ENCODE measurements at places on chromosomes 11 and 22.

DNA sequence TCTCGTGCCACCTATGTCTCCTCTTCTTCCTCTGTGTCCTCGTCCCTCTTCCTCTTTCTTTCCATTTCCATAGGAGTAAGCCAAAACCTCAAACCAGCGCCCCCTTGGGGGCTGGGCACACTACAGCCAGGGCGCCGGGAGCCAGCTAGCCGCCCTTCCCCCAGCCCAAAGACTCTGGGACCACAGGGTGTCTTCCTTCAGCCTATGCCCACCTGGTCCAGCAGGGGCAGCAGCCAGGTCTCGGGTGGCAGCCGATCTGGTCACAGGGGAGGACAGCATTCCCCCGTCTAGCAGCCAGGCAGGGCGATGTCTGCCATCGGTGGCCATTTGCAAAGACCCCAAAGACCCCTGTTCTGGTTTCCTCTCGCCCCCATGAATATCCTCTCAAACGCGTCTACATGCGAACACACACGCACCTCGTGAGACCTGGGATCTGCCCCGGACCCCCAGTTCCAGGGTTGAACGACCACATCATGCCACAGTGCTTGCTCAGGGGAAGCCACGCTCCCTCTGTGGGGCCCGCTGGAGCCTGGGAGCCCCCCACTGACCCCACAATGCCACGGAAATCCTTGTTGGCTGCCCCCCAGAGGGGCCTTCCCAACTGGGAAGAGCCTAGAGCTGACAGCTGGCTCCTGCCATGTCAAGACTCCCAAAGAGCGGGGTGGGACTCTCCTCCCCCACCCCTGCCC lies 546.0 kb upstream of the CCDC179 start:
- no peak for DNase-seq

GRCh38 chr22:50035131-50035881 lies 22.7 kb upstream of the IL17REL start:
- no peak for DNase-seq

DNA sequence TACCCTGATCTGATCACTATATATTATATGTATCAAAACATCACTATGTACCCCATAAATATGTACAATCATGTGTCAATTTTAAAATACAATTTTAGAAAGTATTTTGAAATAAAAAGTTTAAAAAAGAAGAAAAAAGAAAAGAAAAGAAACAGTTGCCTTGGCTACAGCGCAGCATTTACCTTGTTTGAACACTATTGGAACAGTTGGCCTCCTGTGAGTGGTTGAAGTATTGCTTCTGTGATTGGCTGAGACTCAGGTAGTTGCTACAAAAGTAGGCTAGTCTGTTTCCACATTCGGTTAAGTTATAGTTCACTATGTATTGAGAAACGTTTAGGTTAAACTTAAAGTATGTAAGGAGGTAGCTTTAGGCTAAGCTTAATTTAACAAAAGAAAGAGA lies 7.9 kb upstream of the DTX4 start:
- no peak for DNase-seq

- no peak for DNase-seq
These were observed 2.8 kb upstream of the BCO2 start for GRCh38 chr11:112172362-112172994.

DNA sequence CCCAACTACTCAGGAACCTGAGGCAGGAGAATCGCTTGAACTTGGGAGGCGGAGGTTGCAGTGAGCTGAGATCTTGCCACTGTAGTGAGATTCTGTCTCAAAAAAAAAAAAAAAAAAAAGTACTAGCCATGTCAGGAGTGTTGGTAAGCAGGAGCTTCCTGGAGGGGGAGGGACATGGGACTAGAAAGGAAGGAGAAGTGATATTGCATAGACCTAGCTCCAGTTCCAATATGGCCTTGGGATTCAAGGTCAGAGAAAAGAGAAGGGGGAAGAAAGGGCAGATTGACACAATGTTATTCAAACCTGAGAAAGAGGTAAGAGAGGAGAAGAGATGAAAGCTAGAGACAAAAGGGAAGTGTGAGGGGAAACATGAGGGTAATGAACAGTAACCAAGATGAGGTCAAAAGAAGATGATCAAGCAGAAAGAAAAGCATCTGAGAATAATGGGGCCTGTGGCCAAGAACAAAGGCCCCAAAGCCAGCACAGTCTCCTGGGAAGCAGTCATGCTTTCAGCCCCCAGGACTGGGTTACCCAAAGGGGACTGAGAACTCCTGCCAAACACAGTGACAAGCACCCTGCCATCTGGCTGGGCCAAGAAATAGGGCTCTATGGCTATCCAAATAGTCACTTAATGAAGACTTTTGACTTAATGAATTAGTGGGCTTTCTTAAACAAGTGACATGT lies 51.7 kb upstream of the FTH1 start:
- DNase-seq = no peak

DNA sequence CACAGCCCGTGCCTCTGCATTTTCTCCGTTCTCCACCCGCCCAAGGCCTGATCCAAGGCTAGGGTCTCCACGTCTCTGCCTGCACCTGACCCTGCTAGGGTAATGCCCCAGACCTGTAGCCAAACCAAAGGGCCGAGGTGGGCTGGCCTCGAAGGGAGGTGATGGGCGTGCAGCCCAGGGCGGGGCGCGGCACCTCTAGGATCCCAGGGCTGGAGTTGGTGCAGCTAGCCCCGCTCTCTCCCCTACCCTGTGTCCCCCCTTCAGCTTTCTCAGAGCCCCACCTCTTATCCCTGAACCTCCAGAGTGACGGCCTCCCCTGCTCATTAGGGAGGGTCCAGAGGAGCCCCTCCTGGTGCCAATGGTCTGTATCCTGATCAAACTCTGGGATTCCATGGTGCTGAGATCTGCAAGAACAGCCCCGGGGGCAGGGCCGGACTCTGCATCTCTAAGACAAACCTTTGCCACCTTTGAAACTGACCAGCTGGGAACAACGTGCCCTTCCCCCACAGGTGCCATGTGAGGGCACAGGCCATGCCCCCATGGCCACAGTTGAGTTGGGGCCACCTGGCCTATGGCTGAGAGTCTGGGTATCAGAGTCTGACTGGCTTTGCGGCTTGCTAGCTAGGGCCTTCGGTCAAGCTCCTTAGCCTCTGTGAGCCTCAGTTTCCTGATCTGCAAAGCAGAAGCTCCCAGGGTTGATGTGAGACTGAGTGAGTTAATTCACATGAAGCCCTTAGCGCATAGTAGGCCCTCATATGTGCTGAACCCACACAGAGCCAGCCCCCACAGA lies 23.1 kb upstream of the CBX7 start:
- DNase-seq = no peak

GRCh38 chr22:40310081-40310767 lies 36.1 kb upstream of the ADSL start:
- DNase-seq = no peak

DNA sequence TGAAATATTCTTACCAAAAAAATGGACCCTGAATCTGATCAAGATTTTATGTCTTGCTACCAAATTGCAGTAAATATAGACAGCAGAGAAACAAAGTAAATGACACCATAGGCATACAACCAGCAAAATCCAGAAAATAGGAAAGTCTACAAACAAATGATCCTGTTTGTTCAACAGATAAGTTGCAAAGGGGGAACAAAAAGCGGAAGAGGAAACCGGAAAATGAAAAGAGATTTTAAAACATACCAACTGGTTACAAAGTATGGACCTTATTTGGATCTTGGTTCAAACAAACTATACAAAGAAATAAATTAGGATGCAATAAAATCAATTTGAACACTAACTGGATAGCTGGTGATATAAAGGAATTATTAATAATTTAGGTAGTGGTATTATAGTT lies 92.0 kb downstream of the TMPRSS5 start:
- no peak for DNase-seq

- DNase-seq = no peak
These were observed 552.9 kb downstream of the NTM start for GRCh38 chr11:131923309-131923708.

GRCh38 chr22:39351689-39352214 lies 2.0 kb downstream of the SYNGR1 start:
- no peak for DNase-seq

DNA sequence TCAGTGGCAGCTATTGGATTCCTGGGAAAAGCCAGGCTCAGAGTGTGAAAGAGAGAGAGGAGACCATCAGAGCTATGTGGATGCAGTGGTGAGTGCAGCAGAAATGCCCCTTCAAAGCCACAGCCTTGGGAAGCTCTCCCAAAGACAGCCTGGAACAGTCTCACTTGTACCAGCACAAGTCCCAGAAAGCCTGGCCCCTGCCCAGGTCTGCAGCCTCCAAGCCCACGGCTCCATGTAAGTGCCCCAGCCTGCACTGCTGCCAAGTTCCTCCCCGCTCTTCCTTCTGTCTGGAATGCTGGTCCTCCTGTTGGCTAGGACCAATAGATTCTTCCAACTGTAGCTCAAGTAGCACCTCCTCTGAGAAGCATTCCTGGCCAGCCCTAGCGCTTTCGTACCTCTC lies 539.7 kb downstream of the MIAT start:
- no peak for DNase-seq

- DNase-seq = no peak
These were observed 16.7 kb upstream of the TMEM123 start for GRCh38 chr11:102469196-102469821.

GRCh38 chr11:126598344-126599216 lies 243.1 kb downstream of the ST3GAL4 start:
- no peak for DNase-seq

GRCh38 chr11:78398715-78399114 lies 18.9 kb downstream of the GAB2 start:
- DNase-seq = no peak

- no peak for DNase-seq
These were observed 1.9 kb upstream of the TSKU start for GRCh38 chr11:76781046-76781801.

DNA sequence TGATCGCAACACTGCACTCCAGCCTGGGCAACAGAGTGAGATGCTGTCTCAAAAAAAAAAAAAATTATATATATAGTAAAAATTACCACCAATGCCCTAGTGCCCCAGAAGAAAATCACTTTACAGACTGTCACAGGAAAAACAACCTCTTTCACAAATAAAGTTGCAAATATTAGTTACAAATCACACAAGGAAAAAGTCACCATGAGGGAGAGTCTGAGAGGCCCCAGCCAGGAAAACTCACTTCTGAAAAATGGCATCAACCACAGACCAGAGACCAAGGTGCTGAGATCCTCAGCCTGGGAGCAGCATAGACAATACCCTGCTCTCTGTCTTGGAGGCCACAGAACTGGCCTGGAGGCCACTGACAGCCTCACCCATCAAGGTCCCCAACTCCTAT lies 20.4 kb downstream of the GGT5 start:
- DNase-seq = no peak

DNA sequence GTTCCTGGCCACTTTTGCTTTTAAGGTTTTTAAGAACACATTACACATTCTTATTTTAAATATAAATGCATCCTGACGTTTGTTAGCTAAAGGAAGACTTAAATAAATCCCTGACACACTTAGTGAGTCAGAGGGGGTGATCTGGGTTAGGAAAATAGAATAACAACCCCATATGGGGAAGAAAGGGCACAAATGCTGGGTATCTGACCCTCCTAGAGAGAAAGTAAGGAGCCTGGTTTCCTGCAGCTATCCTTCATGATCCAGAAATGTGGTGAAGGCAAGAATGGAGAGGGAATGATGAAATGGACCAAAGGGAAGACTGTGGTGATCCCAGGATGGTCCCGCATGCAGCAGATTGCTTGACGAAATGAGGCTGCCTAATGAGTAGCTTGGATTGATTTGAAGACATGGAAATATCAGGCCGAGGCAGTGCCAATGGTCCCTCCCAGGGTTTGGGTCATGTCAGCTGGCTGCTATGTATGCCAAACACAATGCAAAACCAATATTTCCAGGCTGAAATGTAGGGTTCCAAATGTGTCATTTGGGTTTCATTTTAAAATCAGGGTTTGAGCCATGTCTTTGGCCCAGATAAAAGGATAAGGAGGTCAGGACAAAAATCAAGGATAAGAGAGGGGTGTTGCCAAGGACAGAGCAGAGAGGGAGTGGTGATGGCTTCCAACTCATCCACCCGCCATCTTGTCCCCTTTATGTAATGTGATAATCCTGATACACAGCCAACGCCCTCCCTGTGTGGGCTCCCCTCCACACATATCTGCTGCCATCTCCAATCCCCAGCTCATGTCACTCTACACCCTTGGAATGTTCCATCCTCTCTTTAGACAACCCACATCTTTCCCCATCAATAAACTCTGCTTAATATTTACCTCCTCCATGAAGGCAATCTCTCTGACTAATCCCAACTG lies 135.1 kb upstream of the PITPNB start:
- no peak for DNase-seq

- DNase-seq = no peak
These were observed 9.4 kb downstream of the TRIM29 start for GRCh38 chr11:120128392-120129119.

DNA sequence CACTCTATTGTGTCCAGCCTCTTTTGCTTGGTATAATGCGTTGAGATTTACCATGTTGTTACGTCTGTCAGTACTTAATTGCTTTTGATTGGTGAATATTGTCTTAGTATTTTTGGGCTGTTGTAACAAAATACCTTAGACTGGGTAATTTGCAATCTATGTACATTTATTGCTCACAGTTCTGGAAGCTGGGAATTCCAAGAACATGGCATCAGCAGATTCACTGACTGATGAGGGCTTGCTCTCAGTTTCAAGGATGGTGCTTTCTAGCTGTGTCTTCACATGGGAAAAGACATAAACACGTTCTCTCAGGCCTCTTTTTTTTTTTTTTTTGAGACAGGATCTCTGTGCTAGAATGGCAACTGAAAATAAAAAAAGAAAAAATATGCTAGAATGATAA lies 46.7 kb upstream of the INCENP start:
- DNase-seq = no peak

DNA sequence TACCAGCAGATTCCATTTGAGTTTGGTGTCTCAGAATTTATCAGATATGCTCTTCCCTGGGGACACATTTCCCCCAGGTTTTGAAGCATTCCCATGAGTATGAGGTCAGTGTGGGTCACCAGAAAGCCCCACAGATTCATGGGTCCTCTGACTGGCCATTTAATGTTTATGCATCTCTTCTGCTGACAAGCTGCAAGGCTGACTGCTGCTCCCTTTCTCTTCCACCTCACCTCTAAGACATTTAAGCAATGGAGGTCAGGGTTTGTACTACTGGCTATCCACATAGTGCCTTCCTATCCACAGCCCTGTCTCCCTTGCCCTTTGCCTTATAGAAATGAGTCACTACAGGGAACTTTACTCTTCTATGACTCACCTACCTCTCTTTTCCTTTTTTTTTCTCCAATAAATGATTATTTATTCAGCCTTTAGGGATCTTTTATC lies 106.0 kb upstream of the TIMP3 start:
- DNase-seq = no peak

All from cerebellar nuclear complex (tissue), 1 donor.